Activated naive CD4-positive, alpha-beta T cell treated with anti-CD3 and anti-CD28 coated beads for 36 hours (primary cell): ENCODE measurements at places on chromosomes 11 and 22. TPM values are rescaled to one million over a fixed set of nuclear protein-coding genes. Genes with fewer than 3 reads are reported as not detected.
A peak's percentile ranks its signal among the peaks of the same experiment; 100 is the strongest.

SCO2 gene
- 2.1 TPM for total RNA-seq

MRGPRG gene
- not detected for total RNA-seq

BARX2 gene
- 3.8 TPM for total RNA-seq

HOATZ gene
- total RNA-seq: not detected

KDM4E gene
- total RNA-seq: not detected

TRIM51 gene
- total RNA-seq: not detected

UPK3A gene
- not detected for total RNA-seq

PRR33 gene
- total RNA-seq: 0.12 TPM

CNIH2 gene
- 1.6 TPM for total RNA-seq

BATF2 gene
- not detected for total RNA-seq

DNA sequence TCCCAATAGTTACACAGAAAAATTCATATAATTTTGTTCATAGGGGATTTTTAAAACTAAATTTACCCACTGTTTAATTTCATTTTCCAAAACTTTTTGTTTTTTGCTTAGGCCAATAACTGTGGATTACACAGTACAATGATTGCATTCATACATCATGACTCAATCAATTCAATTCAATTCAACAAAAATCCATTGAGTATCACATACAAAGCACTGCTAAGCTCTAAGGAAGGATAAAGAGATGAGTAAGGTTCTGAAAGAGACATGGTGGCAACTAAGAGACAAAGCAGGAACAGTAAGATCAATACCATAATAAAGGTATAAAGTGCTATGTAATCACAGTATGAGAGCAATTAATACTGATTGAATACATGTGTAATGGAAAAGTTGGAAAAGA, 9.4 kb upstream of the LAYN start:
- peak overlapping the region; percentile 14 for H3K27ac ChIP-seq
- peaks cover 53% of the 10 kb centered on the region for H3K4me1 ChIP-seq
- DNase-seq: no peak
- H3K36me3 ChIP-seq: no peaks in the 10 kb centered on the region
- peaks cover 10% of the 10 kb centered on the region for H3K27me3 ChIP-seq
- no peak overlapping the region for H3K4me3 ChIP-seq

- no peak for DNase-seq
- no peak overlapping the region for H3K4me3 ChIP-seq
- no peak overlapping the region for H3K27ac ChIP-seq
- H3K4me1 ChIP-seq: no peaks in the 10 kb centered on the region
These were observed 90.4 kb upstream of the BIRC3 start for GRCh38 chr11:102226702-102227490.

DNA sequence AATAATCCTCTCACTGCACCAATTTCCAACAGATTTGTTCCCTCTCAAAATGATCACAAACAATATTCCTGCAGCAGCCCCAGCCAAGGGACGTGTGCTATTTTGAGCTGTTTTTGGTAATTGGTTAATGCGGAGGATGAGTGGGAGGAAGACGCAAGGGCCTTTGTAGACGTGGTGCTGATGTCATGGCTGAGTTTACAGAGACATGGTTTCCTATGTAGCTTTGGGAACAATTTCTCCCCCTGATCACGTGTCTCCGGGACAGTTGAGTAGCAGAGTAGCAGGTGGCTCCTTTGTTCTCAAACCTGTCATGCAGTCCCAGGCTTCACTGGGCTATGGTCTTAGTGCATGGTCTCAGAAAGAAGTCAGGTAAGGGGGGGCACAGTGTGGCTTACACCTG, 183.2 kb upstream of the NECTIN1 start:
- H3K27ac ChIP-seq: no peak overlapping the region
- H3K27me3 ChIP-seq: peaks cover 5% of the 10 kb centered on the region
- H3K4me3 ChIP-seq: no peak overlapping the region
- no peak for DNase-seq

DNA sequence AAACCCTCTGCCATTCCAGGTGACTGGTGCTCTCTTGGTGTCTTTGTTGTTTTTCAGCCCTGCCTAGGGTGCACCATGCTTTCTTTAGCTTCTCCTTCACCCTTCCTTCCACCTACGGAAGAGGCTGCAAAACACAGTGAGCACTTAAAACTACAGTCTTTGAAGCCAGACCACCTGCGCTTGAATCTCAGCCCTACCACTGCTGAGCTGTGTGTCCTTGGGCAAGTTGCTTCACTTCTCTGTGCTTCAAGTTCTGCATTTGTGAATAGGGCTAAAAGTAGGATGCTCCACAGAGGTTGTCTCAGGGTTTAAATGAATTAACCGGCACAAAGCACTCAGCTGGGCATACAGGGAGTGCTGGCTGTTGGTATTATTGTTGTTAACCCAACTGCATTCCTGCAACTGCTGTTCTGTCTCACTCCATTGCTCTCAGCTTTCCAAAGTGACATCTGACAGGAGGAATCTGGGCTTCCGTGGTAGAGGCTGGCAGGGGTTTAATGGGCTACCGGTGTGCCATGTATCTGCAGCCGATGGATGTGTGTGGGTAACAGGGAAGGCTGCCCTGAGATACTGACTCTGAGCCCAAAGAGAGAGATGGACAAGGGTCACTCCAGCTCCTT, 139.3 kb downstream of the FBXO7 start:
- no peak overlapping the region for H3K27ac ChIP-seq
- no peaks in the 10 kb centered on the region for H3K27me3 ChIP-seq
- no peak for DNase-seq
- no peak overlapping the region for H3K4me3 ChIP-seq
- H3K4me1 ChIP-seq: no peaks in the 10 kb centered on the region

GRCh38 chr11:12103411-12104225, 6.8 kb upstream of the MICAL2 start:
- H3K4me1 ChIP-seq: peaks cover 3% of the 10 kb centered on the region
- no peak overlapping the region for H3K27ac ChIP-seq
- H3K27me3 ChIP-seq: peaks cover 2% of the 10 kb centered on the region
- no peaks in the 10 kb centered on the region for H3K36me3 ChIP-seq

- no peak for DNase-seq
- no peaks in the 10 kb centered on the region for H3K27me3 ChIP-seq
- H3K4me3 ChIP-seq: no peak overlapping the region
These were observed 301.8 kb downstream of the AASDHPPT start for GRCh38 chr11:106379265-106379664.

GRCh38 chr11:44789496-44789895, 62.7 kb downstream of the TSPAN18 start:
- peaks cover 10% of the 10 kb centered on the region for H3K4me1 ChIP-seq
- no peak overlapping the region for H3K27ac ChIP-seq
- H3K4me3 ChIP-seq: no peak overlapping the region

DNA sequence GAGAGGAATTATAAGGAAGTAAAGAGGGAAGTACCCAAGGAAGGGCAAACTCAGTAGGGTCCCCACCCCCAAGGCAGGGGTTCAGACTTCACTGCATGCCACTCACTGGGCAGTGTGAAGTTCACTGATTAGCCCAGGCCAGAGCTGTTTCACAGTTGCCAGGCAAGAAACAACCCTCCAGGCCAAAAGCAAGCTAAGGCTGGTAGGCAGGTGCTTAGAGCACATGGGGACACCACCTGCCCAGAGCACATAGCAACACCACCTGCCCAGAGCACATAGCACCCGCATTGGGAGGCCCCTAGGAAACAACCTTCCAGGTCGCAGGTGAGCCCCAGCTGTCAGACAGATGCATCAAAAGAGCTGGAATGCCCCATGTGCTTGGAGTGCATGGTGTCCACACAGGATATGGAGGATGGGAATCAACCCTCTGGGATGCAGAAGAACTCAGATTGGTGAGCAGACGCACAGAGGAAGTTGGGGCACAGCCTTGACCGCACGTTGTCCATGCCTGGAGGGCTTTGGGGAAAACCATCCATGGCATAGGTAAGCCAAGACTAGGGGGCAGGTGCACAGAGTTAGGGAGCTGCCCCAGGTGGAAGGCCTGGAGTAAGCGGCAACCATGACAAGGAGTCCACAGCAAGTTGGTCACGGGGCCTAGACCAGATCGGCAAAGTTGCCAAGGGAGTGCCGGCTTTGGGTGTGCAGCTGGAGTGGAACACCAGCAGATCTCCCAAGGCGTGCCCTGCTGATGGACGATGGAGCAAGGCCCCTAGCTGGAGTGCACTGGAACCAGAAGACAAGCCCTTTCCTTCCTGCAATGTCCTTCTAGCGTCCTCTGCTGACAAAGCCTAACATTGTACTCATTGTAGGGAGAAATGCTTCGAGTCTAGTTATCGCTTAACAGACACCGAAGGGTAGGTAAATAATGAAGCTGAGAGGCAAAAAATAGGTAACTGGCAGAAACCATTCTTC, 7.8 kb upstream of the TMEM216 start:
- H3K4me1 ChIP-seq: peaks cover 3% of the 10 kb centered on the region
- no peak overlapping the region for H3K4me3 ChIP-seq
- DNase-seq: no peak
- no peaks in the 10 kb centered on the region for H3K27me3 ChIP-seq
- H3K36me3 ChIP-seq: no peaks in the 10 kb centered on the region

DNA sequence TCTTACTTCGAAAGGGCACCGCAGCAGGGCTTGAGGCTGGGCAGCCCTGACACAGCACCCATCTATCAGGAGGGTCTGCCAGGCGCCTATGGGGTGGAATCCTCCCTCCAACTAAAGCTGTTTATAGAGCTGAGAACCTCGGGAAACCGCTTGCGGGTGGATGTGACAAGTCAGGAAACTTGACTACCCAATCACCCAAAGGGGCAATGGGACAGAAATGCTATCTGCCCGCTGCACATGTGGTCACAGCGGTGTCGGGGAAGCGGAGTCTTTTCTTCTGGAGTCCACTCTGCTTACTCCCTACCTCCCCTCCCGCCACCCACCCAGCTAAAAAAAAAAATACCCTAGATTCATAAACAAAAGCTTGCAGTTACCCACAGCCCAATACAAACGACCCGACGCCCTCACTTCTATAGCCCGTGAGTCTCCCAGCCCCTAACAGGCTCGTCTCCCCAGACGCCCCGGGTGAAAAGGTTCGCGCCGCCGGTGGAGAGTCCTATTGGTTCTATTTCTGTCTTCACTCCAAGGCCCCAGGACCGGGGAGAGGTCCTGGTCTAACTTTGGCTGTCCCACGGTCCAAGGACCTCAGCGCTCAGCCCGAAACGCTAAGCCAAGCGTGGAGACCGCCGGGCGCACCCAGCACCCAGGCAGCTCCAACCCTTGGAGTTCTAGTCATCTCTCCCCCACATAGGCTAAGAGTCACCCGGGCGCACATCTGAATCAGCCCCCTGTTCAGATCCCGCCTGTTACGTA, 1.4 kb downstream of the TRPC6 start:
- DNase-seq: no peak
- H3K4me1 ChIP-seq: no peaks in the 10 kb centered on the region
- H3K36me3 ChIP-seq: no peaks in the 10 kb centered on the region
- no peak overlapping the region for H3K4me3 ChIP-seq

DNA sequence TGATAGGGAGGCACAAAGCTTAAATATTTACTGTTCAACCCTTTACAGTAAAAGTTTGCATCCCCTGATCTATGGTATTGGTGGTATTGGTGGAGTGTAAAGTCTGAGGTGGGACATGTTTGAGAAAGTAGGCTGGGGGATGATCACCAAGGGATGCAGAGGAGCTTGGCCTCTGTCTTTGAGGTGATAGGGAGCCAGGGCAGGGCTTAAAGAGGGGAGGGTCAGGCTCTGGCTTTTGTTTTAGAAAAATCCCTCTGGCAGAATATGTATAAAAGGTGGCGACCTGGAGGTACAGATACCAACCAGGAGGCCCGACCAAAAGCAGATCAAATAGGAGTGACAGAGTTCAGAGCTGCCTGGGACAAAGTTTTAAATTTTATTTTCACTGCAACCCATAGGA, 59.0 kb downstream of the SWAP70 start:
- H3K36me3 ChIP-seq: peaks cover 1% of the 10 kb centered on the region
- no peaks in the 10 kb centered on the region for H3K27me3 ChIP-seq
- no peak overlapping the region for H3K27ac ChIP-seq
- no peak for DNase-seq
- no peak overlapping the region for H3K4me3 ChIP-seq

DNA sequence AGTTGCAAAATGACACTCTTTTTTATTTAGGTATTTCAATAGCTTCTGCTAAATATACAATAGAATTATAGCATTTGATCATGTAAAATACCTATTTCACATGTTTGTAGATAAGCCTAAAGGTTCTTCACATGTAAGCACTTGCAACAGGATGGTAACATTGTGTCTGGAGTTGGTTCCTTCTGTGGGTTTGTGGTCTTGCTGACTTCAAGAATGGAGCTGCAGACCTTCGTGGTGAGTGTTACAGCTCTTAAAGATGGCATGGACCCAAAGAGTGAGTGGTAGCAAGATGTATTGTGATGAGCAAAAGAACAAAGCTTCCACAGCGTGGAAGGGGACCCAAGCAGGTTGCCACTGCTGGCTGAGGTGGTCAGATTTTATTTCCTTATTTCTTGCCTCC, 246.4 kb upstream of the PDGFD start:
- H3K4me3 ChIP-seq: no peak overlapping the region
- H3K27me3 ChIP-seq: no peaks in the 10 kb centered on the region
- no peaks in the 10 kb centered on the region for H3K36me3 ChIP-seq
- H3K27ac ChIP-seq: no peak overlapping the region
- H3K4me1 ChIP-seq: no peaks in the 10 kb centered on the region
- no peak for DNase-seq

GRCh38 chr22:49753276-49753890, 74.3 kb downstream of the BRD1 start:
- no peaks in the 10 kb centered on the region for H3K36me3 ChIP-seq
- no peaks in the 10 kb centered on the region for H3K27me3 ChIP-seq
- no peak overlapping the region for H3K27ac ChIP-seq
- no peaks in the 10 kb centered on the region for H3K4me1 ChIP-seq
- no peak overlapping the region for H3K4me3 ChIP-seq
- DNase-seq: no peak

GRCh38 chr11:100980156-100980555, 149.5 kb downstream of the PGR start:
- DNase-seq: no peak
- H3K4me1 ChIP-seq: no peaks in the 10 kb centered on the region
- no peaks in the 10 kb centered on the region for H3K36me3 ChIP-seq
- H3K27me3 ChIP-seq: no peaks in the 10 kb centered on the region
- no peak overlapping the region for H3K27ac ChIP-seq
- H3K4me3 ChIP-seq: no peak overlapping the region

DNA sequence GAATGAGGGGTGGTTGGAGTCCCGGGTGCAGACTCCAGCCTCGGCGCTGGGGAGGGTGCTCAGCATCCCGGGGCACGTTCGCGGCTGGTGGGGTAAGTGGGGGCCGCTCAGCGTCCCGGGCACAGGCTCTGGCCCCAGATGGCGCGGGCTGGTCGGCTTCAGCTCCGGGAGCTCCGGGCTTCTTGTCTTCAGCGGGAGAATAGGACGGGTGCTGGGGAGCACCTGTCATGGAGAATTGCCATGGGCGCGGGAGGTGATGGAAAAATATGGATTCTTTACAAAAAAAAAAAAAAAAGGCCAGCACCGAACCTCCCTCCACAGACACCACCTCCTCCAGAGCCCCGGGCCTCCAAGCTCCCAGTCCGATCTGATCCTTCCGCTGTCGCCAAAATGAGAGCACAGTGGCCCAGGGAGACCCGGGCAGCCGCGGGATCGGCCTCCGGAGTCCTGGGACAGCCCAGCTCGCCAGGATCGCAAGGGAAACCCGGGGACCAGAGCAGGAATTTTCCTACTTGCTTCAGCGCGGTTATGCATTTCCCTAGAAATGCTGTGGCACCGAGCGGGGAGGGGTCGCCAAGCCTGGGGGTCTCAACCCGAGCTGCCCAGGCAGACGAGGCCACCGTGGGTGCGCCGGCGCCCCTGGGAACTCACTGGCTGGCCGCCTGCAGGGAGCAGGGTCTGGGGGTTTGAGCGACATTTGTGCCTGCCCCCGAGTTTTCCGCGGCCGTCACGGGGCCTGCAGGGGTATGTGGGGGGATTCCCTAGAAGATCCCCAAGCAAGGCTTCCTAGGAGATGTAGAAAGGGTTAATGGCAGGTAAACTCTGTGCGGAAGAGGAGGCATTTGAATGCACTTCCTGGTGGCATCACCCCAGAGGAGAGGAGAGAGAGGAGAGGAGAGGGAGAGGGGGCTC, 1336.9 kb downstream of the BRD1 start:
- no peaks in the 10 kb centered on the region for H3K36me3 ChIP-seq
- no peak overlapping the region for H3K4me3 ChIP-seq
- no peak overlapping the region for H3K27ac ChIP-seq
- peaks cover 60% of the 10 kb centered on the region for H3K27me3 ChIP-seq
- no peaks in the 10 kb centered on the region for H3K4me1 ChIP-seq
